ENCODE measurements at places on chromosomes 11 and 22.

DNA sequence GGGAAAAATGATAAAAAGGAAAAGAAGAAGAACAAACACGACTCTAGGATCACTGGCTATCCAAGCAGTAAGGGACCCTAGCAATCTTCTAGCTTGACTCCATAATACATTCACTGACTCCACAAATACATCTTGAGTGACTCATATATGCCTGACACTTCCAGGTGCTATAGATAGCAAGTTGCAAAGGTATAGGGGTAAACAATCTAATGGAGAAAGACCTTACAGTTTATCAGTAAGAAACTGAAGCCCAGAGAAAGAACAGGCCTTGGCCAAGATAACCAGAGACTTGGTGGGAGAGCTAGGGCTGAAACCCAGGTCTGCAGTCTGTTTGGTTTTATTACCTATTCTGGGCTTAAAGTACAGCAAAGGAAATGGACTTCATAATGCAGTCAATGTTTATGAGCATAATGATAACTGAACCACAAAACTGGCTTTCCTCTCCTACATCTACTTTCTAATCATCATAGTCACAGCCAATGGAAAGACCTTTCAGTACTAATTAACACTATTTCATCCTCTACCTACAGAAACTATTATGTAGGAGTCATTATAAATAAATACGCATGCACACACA, 19.7 kb upstream of the SLC5A1 start:
- DNase-seq, result no peak

- DNase-seq, result no peak
These were observed 151.1 kb downstream of the METTL15 start for GRCh38 chr11:28259177-28259843.

DNA sequence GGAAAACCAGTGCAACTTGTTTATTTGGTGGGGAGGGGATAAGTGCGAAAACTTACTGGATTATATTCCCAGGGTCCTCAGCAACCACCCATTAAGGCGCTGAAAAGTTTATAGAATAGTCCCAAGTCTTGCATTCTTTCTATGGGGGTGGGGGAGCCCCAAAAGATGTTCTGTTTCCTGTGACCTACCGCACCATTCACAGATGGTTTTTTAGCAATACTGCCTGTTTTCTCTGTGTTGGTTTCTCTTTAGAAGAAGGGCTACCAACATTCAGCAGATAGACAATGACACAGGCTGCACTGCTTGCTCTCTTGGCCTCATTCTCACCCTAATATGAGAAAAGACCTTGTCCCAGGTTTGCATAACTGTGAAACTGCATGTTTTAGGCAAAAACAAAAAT, 86.5 kb downstream of the FAM76B start:
- DNase-seq, result no peak

DNA sequence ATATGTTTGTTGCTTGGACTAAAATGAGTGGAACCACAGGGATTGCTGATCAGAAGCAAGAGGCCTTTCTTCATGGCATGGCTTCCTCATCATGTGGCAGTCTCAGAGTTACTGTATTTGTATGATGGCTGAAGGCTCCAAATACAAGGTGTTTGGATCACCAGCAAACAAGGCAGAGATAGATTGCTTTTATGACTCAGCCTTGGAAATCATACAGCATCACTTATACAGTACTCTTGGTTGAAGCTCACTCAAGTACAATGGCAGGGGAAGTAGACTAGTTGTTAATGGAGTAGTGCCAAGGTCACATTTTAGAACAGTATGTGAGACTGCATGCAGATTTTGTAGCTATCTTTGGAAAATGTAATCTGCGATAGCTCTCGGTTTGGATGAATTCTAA, 16.6 kb downstream of the CAPRIN1 start:
- peak; percentile 27 for DNase-seq

DNA sequence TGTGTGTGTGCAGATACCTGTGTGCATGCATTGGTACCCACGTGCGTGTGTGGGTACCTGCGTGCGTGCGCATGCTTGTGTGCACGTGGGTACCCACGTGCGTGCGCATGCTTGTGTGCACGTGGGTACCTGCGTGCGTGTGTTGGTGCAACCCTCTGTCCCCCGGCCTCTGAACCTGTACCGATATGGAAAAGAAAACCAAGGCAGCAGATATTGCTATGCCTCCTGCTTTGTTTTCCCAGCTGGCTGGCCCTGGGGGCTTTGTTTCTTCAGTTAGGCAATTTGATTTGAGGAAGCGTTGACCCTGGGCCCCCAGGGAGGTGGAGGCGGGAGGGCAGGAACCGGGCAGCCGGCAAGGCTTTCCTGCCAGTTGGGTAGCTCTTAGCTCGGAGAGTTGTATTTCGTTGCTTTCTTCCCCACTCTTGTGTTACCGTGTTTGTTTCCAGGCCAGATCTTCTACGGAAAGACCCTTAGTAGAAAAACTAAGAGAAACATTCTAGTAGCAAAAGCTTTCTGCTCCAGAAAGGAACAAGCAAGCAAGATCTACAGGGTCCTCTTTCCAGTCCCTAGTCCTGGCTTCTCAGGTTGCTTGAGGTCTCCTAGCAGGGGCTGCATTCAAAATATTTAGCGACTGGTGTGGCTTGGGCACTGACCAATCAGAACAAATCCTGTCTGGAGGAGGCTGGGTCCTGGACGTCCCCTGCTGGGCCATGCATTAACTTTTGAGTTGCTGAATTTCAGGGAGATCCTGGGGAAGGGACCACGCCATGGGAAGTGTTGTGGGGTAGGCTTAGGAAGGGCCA, 26.3 kb upstream of the SORL1-AS1 start:
- DNase-seq, result no peak

DNA sequence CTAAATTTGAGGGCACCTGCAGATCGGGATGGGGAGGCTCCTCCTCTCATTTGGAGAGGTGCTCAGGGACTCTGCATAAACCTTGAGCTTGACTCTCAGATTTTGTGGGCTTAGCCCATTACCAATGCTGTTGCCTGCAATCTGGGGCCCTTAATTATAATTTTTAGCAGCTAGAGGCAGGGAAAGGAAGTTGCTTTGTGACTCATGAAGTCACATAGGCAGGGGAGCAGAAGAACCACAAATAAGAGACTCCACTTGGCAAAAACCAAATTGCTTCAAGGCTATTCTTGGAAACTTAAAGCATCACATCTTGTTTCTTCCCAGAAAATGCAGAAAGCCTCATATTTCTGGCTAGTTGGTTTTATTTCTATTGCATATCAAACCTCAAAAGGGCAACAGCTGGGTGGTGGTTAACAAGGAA, 46.9 kb downstream of the MICAL2 start:
- no peak for DNase-seq

DNA sequence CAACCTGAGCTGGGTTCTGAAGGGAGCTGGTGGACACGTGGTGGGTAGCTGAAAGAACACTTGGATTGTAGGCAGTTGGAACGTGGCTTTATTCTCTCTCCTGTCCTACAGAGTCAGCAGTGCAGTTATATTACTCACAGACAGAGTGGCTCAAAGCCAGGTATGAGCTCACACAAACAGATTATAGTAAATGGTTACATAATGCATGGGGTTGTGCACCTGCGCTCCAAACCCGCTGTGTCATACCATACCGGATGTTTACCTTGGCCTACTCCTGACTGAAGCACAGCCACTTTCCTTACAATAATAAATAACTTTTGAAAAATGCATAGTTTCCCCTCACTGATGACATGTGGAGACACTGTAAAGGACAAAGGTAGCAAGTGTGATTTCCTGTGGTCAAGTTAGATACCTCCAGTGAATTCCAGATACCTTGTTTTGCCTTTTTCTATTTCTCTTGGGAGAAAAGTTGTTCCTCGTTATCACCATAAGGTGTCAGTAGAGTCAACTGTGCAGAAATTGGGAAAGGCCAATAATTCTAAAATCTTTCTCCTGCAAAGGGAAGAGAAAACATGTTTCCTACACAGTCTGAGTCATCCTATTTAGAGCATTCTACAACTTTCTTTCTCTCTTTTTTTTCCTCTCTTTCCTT, 13.5 kb downstream of the MS4A6A start:
- DNase-seq, result no peak

DNA sequence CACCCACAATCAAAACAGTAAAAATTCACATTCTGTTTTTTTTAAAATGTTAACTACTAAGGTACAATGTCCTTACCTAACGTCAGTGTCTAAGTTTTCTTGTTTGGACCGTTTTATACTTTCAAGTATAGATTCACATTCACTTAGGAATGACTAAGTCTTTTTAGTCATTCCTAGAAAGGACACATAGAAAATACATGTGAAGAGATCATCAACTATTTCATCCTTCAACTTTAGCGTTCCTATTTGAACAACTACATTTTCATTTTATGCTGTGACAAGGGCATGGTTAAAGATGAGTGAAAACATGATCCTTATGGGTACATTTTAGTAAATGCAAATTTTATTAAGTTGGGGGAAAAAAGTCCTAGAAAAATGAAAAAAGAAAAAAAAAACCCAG, 62.8 kb downstream of the DDX10 start:
- no peak for DNase-seq

DNA sequence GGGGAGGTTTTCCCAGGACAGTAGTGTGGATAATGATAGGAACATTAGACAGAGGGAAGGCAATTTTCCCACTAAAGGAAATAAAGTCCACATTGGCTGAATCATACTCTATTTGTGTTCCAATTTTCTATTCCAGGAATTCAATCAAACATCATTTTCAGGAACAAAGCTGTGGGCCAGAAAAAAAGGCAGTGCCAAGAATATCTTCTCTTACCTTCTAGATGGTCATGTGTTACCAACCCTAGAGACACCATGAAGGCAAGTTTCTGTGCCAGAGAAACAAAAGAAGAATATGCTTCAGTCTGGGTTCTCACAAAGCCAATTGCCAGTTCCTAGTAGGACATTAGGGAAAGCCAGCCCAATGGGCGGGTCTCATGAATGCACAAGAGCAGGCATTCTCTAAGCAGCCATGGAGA, 27.5 kb downstream of the LARGE2 start:
- DNase-seq, result no peak

DNA sequence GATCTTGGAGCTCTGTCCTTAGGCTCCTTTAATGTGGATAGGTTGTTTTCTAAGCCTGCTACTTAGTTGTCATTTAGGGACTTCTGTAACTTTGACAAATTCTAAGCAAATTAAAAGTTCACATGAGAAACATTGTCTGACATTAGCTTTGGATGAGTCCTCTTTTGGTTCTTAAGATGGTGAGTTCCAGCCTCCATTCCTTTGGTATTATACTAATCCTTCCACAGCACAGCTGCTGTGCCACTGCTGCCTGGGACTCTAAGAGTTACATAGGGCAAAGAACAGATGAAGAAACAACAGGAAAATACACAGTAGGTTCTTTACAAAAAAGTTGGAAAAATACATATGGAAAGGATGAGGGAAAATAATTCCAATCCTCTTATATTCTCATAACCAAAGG, 25.3 kb upstream of the PIK3C2A start:
- DNase-seq, result no peak

GRCh38 chr22:19757985-19758895, 2.3 kb upstream of the TBX1 start:
- DNase-seq, result no peak

GRCh38 chr22:48794906-48795305, 1032.8 kb downstream of the BRD1 start:
- no peak for DNase-seq

DNA sequence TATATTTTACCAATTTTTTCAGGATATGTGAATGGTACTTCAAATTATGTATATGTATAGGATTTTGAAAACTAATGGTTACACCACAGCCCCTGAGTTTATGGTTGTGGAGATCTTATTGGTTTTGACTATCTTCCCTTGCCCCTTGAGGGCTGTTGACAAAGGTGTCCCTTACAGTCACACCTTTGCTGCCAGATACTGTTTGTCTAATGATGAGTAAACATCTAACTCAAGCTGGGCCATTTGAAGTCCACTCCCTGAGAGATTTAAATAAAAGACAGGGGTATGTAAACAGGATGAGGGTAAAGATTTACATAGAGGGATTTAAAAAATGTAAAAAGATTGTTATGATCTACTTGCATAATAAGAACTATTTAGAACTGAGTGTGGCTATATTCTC, 38.9 kb upstream of the LUZP2 start:
- no peak for DNase-seq

GRCh38 chr22:37491559-37492427, 5.6 kb upstream of the MFNG start:
- no peak for DNase-seq

- no peak for DNase-seq
These were observed 7.5 kb upstream of the CTSD start for GRCh38 chr11:1771273-1771672.

GRCh38 chr11:6655020-6655789, 404 bp downstream of the DCHS1 start:
- DNase-seq, result no peak
